Activated T-cell treated with anti-CD3 and anti-CD28 coated beads, Interleukin-2, amount 50 U/mL, for 4 hours (primary cell): ENCODE measurements at places on chromosomes 3 and 15. TPM values are rescaled to one million over a fixed set of nuclear protein-coding genes. Genes with fewer than 3 reads are reported as not detected.

Gene HAUS2
- 48.8 TPM for total RNA-seq

Gene SPATA12
- not detected for total RNA-seq

Gene FAH
- total RNA-seq, result 20.2 TPM

Gene ALPK3
- total RNA-seq, result 0.13 TPM

Gene HYPK
- total RNA-seq, result 49.0 TPM

Gene RBMS3
- 1.1 TPM for total RNA-seq

Gene HEXA
- total RNA-seq, result 50.7 TPM

Gene DPPA2
- not detected for total RNA-seq

Gene TRANK1
- total RNA-seq, result 2.2 TPM

Gene CADM2
- total RNA-seq, result not detected

Gene GOLGA8G
- total RNA-seq, result not detected

Gene P2RY1
- 0.30 TPM for total RNA-seq

Gene CHRNA7
- not detected for total RNA-seq

Gene HMG20A
- 32.7 TPM for total RNA-seq

Gene SERINC4
- total RNA-seq, result 0.15 TPM

Gene PAK6
- 0.28 TPM for total RNA-seq

Gene VEPH1
- 0.23 TPM for total RNA-seq

Gene PARP6
- total RNA-seq, result 63.2 TPM

Gene TGM5
- not detected for total RNA-seq

Gene LRRC31
- not detected for total RNA-seq

Gene PYGO1
- 0.13 TPM for total RNA-seq

Gene POMGNT2
- total RNA-seq, result 10.6 TPM

Gene DNASE1L3
- not detected for total RNA-seq

Gene FMN1
- total RNA-seq, result 0.14 TPM

Gene GPR160
- 2.5 TPM for total RNA-seq

Gene DENND4A
- 26.0 TPM for total RNA-seq

Gene NEK11
- 1.2 TPM for total RNA-seq

Gene ROBO1
- 0.38 TPM for total RNA-seq

Gene TNNC1
- total RNA-seq, result 0.46 TPM

Gene SOX2
- total RNA-seq, result not detected

Gene GOLGA6B
- not detected for total RNA-seq

Gene C15orf39
- total RNA-seq, result 68.7 TPM

Gene RBPMS2
- 0.10 TPM for total RNA-seq

Gene ZNF860
- 0.11 TPM for total RNA-seq

Gene TF
- 8.2 TPM for total RNA-seq

Gene GOLGA8R
- 0.35 TPM for total RNA-seq

Gene FURIN
- total RNA-seq, result 162 TPM

Gene CHP1
- 43.2 TPM for total RNA-seq

Gene ATG3
- total RNA-seq, result 81.5 TPM

Gene SLC9A9
- total RNA-seq, result 0.87 TPM
